HCT116 (cell line): ENCODE measurements at places on chromosomes 5 and 9. TPM values are rescaled to one million over a fixed set of nuclear protein-coding genes. Genes with fewer than 3 reads are reported as not detected.

GRCh38 chr5:43646992-43647391, 44.0 kb downstream of the NNT start:
- no peaks in the 10 kb centered on the region for H3K36me3 ChIP-seq
- no peak overlapping the region for H3K4me3 ChIP-seq
- no peaks in the 10 kb centered on the region for H3K27me3 ChIP-seq
- H3K27ac ChIP-seq, result no peak overlapping the region
- DNase-seq, result no peak

The POU4F3 gene
- total RNA-seq, result 0.15 TPM

DNA sequence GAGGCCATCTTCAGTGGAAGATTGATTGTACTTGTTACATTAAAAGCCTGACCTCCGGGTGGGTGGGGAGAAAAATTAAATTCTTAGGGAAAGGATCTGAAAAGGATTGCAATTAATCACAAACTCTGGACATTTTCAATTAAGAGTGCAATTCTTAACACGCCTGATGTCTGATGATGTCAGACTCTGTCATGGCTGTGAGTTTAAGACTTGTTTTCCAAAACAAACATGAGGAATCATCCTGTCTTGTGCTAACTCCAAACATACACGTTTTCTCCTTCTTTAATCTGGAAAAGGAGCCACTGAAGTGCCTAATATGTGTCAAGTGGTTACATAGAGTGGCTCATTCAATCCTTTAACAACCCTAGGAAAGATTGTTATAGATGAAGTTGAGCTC, 60.4 kb upstream of the SMIM23 start:
- no peaks in the 10 kb centered on the region for H3K36me3 ChIP-seq
- peaks cover 15% of the 10 kb centered on the region; the same call in 1 of the 2 replicates for H3K27me3 ChIP-seq
- DNase-seq, result no peak
- no peaks in the 10 kb centered on the region for H3K4me1 ChIP-seq
- no peak overlapping the region for H3K27ac ChIP-seq

- H3K4me1 ChIP-seq, result peaks cover 14% of the 10 kb centered on the region
- peaks cover 7% of the 10 kb centered on the region; the same call in 1 of the 2 replicates for H3K36me3 ChIP-seq
- H3K27ac ChIP-seq, result peak overlapping the region; percentile 95
- peak overlapping the region; percentile 57 for H3K4me3 ChIP-seq
Observed at GRCh38 chr5:90408571-90409317, 812 bp downstream of the CETN3 start.

DNA sequence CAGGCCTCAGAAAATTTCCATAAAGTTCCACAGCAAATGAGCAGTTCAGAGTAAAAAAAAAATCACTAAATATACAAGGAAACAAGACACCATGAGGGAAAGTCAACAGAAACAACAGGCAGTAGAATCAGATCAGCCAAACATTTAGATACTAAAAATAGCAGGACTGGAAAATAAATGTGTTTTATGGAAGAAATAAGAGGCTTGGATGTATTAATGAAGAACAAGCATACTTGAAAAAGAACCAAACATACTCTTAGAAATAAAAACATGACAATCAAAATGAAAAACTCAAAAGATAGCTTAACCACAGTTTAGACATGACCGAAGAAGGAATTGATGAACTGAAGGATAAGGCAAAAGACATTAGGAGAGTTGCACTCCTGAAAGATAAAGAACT, 22.6 kb downstream of the MYMK start:
- no peaks in the 10 kb centered on the region for H3K4me1 ChIP-seq
- no peak for DNase-seq
- H3K36me3 ChIP-seq, result no peaks in the 10 kb centered on the region
- H3K27me3 ChIP-seq, result no peaks in the 10 kb centered on the region; the same call in 1 of the 2 replicates
- H3K27ac ChIP-seq, result no peak overlapping the region
- H3K4me3 ChIP-seq, result no peak overlapping the region
